ENCODE measurements at places on chromosomes 13 and 19.

DNA sequence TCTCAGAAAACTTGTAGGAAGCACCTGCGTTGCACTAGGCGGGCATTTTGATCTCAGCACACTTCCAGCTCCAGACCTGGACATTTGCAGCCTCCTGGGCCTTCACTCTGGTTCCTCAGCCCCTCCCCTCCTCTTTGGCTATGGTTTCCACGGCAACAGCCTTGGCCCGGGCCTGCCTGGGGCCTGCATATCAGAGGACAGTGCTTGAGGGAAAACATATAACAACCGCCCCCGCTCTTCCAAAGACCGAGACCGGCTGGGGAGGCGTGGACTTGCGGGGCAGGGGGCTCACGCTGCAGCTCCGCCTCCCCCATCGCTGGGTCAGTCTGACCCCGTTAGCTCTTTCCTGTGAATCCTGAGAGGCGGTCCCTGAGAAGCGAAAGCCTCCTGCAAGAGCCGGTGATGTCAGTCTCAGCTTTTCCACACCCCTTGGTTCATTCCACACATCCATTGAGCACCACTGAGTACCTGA lies 125.7 kb upstream of the PEG3 start:
- DNase-seq: no peak

DNA sequence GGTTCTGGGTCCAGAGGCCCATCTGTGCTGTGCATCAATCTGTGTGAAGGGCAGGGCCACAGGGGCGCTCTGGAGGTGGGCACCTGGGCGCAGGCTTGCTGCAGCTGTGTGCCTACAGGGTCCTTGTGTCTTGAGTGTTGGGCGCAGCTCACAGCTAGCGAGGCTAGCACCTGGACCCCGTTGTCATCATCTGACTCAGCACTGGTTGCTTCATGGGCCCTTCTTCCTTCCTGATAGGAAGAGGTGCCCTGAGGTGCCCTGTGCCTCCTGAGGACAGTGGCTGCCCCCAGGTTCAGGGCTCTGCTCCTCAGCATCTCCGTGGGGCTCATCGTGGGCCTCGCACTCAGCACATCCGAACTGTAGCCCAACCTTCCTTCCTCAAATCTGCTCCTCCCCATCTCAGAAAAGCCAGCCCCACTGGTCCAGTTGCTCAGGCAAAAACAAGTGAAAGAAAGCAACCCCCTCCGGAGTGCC lies 54.8 kb downstream of the GATAD2A start:
- no peak for DNase-seq

DNA sequence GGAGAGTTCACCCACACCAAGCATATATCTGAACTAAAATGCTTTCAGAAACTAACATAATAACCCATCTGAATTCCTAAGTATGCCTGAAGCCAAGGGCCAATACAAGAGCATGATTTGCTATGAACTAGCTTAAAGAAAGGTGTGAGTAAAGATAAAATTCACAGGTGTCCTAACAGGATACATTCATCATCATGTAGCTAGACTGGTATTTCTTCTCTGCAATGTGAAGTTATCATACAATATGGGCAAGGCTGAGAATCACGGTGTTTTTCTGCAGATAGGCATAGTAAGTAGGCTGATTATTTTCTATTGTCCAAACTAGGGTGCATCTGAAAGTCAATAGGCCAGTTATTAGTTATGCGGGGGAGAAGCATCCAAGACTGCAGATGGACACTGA lies 63.1 kb downstream of the STK24 start:
- DNase-seq: no peak

GRCh38 chr13:23025864-23026608 lies 154.7 kb upstream of the SGCG start:
- peak; percentile 24 for DNase-seq

GRCh38 chr19:13214036-13214730 lies 64.0 kb downstream of the IER2 start:
- no peak for DNase-seq

DNA sequence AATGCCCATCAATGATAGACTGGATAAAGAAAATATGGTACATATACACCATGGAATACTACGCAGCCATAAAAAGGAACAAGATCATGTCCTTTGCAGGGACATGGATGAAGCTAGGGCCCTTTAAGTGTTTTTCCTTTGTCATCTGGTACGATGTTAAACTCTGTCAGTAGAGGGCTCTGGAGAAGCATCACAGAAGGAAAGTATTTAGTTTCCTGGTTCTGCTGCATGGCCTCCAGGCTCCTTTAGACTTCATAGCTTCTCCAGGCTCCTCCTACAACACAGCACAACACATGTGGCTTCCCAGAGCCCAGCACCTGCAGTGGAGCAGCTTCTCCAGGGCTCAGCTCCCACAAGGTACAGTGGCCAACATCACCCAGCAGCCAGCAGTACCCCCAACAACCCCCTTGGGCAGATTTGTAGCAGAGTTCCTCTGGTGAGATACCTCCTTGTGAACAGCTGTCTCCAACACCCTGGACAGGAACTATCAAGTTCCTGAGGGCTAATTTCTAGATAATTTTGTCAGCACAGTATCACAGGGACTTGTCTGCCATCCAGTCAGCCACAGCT lies 63.4 kb downstream of the KCTD12 start:
- DNase-seq: peak; percentile 66

- DNase-seq: no peak
Measured at GRCh38 chr19:9362905-9363304, at the start of gene ZNF177. ZNF177 (plus strand) TSS chr19:9363013; CDS start chr19:9378312, 15,299 bp downstream.
